Upper lobe of right lung (tissue), 1 donor: ENCODE measurements at places on chromosomes 2 and 18. TPM values are rescaled to one million over a fixed set of nuclear protein-coding genes. Genes with fewer than 3 reads are reported as not detected.

IL18RAP gene
- total RNA-seq = 4.9 TPM

EIPR1 gene
- 16.6 TPM for total RNA-seq

SLC8A1 gene
- 53.8 TPM for total RNA-seq

TCF4 gene
- total RNA-seq = 143 TPM

CDK15 gene
- 6.0 TPM for total RNA-seq

VWA3B gene
- 0.17 TPM for total RNA-seq

TAF1B gene
- 19.5 TPM for total RNA-seq

COMMD1 gene
- total RNA-seq = 30.3 TPM

DNAH7 gene
- total RNA-seq = 0.98 TPM

ITGB1BP1 gene
- total RNA-seq = 78.2 TPM

MEP1B gene
- total RNA-seq = not detected

RUFY4 gene
- total RNA-seq = not detected

RAB17 gene
- 50.9 TPM for total RNA-seq

VIT gene
- total RNA-seq = 0.32 TPM

UGT1A10 gene
- not detected for total RNA-seq

SLC5A7 gene
- 0.81 TPM for total RNA-seq

UGT1A3 gene
- total RNA-seq = not detected

CXCR4 gene
- total RNA-seq = 45.2 TPM

ARHGAP28 gene
- total RNA-seq = 15.7 TPM

GCG gene
- total RNA-seq = not detected

TUBA3E gene
- not detected for total RNA-seq

CCL20 gene
- total RNA-seq = 4.9 TPM

MAL gene
- 21.2 TPM for total RNA-seq

TSN gene
- 48.2 TPM for total RNA-seq

TMEM163 gene
- 34.6 TPM for total RNA-seq

IWS1 gene
- 39.3 TPM for total RNA-seq

LOXHD1 gene
- total RNA-seq = 2.7 TPM

APLF gene
- 6.8 TPM for total RNA-seq

ARL5A gene
- total RNA-seq = 56.6 TPM

CASP10 gene
- total RNA-seq = 31.6 TPM

SEH1L gene
- total RNA-seq = 41.5 TPM

SP100 gene
- 156 TPM for total RNA-seq

C2orf15 gene
- total RNA-seq = 1.1 TPM

TEKT4 gene
- not detected for total RNA-seq

TRIM43 gene
- not detected for total RNA-seq

NEMP2 gene
- total RNA-seq = 8.0 TPM

CACNB4 gene
- total RNA-seq = 15.3 TPM

ADCYAP1 gene
- 1.5 TPM for total RNA-seq

CDH2 gene
- 1.8 TPM for total RNA-seq

ZSWIM2 gene
- total RNA-seq = not detected

UGT1A6 gene
- total RNA-seq = 3.2 TPM

ZNF532 gene
- 56.6 TPM for total RNA-seq

TUBA4B gene
- not detected for total RNA-seq

RPL31 gene
- total RNA-seq = 1,071 TPM

IL1R2 gene
- total RNA-seq = 17.0 TPM

SERPINB7 gene
- total RNA-seq = 0.29 TPM

CSRNP3 gene
- total RNA-seq = 1.9 TPM

RAB31 gene
- total RNA-seq = 137 TPM

ASNSD1 gene
- total RNA-seq = 32.3 TPM

AFF3 gene
- total RNA-seq = 44.6 TPM
